ENCODE measurements at places on chromosomes 4 and X.

GRCh38 chr4:85842540-85842939 lies 367.6 kb downstream of the ARHGAP24 start:
- no peak for DNase-seq

DNA sequence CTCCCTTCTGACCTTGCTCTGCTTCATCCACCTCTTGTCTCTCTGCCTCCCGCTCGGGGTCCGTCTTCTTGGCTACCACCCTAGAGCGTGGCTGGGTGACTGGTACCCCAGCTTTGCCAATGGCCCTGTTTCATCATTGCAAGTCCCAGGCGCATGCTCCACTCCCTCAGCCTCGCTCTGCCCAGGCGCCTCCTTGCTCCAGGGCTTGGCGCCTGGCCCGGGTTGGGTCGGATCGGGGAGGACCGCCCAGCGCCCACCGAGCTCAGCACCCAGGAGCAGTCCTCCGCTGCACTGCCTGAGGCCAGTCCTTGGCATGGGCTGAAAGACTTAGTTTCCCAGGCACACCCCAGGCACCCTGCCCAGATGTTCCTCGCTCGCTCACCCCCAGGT lies 577 bp downstream of the BGN start:
- DNase-seq: no peak

GRCh38 chr4:124710911-124711310 lies 1.6 kb downstream of the ANKRD50 start:
- no peak for DNase-seq

- DNase-seq: no peak
Measured at GRCh38 chr4:25790024-25790423, 72.8 kb downstream of the SEL1L3 start.

DNA sequence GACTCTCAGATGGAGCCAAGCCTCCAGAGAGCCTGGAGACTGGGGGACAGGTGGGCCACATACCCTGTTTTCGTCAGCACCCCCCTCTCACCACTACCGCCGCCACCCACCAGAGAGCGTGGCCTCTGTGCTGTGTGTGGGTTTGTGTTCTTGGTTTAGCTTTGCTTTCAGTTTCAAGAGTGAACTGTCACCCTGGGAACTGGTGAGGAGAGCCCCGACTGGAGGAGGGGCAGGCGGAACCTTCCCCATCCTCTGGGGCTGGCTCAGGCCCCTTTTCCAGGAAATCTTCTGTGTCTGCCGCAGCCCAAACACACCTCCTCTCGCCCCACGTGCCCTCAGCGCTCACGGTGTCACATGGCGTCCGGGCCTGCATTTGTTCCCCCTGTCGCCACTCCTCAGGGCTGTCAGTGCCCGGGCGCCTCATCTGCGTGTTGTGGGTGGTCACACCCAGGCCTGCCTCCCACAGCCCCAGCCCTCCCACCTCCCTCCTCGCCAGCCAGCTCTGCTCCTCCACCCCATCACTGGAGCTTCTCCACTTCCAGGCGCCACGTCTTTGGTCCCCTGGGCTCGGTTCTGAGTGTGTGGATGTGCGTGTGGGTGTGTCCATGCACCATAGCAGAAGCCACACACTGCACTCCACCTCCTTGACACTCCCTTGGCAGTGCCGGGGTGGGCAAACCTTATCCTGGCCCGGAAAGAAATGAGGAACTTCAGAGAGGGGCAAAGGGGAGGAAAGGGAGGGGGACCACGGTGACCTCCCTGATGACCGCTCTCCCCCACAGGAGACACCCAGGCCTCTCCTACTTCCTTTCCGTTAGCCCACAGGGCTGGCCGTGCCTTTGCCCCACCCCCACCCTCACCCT lies 27.8 kb downstream of the ELF4 start:
- peak; percentile 21 for DNase-seq

GRCh38 chr4:184252136-184253071 lies 34.7 kb upstream of the ENPP6 start:
- no peak for DNase-seq

- no peak for DNase-seq
Measured at GRCh38 chr4:12110627-12111026, 681.9 kb upstream of the HS3ST1 start.

DNA sequence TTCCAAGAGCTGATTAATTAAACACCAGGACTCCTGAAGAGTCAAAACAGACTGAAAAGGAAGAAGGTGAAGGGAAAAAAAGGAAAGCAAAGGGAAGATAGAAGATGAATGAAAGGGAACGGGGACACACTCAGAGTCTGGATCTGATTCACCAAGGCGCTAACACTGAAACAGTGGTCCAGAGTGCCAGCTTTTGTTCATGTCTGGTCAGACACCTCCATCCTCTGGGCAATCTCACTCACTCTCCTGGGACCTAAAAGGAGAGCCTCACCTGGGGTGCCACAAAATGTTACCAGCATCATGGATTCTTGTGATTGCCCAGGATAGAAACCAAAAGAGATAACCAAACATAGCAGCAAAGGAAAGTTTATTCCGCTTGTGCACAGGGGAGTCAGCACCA lies 120.3 kb upstream of the AFF2 start:
- no peak for DNase-seq

DNA sequence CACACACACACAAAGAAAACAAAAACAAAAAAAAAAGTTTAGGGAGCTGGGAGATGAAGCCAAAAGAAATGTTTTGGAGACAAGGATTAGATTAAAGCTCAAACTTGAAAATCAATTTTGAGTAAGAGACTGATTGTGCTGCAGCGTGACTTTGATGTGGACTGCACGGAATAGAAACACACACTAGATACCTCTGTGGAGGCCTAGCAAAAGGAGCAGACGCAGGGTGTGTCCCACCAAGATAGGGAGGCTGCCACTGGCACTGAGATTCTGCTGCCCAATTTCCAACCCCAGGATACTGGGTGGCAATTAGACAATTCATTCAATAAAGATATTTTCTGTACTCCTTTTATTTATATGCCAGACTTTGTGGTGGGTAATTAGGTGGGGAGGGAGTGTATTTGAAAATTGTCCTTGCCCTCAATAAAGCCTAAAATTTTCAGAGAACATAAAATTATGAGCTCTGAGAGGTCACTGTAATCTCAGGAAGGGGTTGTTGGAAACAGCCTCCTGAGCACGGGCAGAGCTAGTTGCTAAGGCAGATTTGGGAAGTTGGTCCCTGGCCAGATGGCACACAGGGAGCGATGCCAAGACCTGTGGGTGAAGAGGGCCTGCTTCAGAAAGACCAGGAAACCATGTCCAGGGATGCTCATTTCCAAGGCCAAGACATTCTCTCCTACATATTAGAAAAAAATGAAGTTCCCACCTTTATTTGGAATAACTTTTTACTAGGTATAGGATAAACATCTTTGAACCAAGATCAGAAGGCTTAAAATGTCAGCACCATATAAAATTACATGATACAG lies 1.9 kb upstream of the PPP3CA start:
- no peak for DNase-seq

DNA sequence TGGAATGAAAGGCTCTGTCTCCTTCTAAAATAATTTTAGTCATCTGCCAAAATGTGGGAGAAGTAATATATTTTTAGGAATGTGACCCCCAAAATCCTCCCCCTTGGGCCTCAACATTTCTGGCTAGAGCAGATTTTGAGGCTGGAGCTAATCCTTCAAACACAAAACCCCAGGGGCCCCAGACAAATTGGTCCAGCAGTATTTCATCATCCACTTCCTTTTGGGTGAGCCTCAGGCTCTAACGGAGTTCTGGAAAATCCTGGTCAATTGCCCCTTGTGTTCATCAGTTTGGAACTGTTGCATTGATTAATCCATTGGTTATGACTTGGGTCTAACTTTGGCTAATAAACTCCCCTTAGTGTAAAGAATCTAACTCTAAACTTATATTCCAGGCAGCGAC lies 67.4 kb upstream of the PCDH19 start:
- no peak for DNase-seq
